Epithelial cell of prostate (primary cell): ENCODE measurements at places on chromosomes 5 and 9.

DNA sequence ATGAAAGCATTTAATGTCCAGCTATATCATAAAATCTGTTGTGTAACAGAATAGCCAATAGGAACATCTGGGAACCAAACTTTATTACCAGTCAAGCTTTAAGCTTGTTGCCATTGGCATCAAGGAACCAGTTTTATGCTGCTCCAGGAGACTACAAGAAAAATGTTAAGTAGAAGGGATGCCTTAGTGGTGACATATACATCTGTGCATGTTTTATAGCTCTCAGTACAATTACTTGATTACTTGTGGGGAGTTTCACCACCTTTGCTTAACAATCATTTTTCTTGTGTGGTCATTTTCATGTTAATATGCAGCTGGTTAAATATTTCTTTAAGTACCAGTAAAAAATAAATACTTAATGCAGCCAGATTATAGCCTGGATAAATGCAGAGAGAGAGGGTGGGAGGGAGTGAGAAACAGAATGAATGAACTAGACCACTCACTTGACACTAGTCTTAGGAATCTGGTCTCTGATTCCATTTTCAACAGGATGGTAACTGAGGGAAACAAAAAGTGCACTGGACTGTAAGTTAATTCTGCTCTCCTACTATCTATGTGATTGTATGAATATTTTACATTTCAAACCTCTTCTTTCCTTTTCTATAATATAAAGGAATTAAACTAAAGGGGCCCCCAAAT lies 35.7 kb upstream of the LURAP1L start:
- peak; percentile 68 for DNase-seq

- no peak for DNase-seq
Observed at GRCh38 chr9:116032683-116033440, 120.7 kb upstream of the PAPPA start.

DNA sequence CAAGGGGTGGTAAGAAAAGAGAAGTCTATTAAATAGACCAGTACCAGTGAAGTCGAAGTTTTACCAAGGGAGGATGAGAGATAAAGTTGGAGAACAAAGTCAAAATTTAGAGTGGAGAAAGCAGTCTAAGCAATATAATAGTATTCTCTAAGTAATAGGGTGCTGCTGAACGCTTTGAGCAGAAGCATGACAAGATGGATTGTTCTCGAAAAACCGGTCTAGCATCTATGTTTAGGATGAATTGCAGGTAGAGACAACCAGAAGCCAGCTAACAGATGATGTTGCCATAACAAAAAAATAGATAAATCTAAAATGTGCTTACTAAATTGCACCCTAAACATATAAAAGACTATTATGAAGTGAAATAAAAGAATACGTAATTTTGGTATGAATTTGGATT lies 237.0 kb downstream of the PRELID2 start:
- DNase-seq: peak; percentile 2

DNA sequence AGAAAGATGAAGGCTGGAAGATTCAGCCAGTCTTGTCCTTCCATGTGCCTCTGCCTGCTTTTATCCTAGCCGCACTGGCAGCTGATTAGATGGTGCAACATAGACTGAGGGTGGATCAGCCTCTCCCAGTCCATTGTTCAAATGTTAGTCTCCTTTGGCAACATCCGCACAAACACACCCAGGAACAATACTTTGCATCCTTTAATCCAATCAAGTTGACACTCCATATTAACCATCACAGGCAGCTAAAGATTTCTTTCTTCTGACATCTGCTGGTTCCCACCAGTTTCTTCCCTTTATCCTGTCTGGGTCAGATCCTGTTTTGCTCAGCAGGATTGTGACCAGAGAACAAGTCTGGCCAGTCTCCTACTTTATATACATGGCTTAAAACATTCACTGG lies 276.5 kb upstream of the TYRP1 start:
- DNase-seq: no peak

DNA sequence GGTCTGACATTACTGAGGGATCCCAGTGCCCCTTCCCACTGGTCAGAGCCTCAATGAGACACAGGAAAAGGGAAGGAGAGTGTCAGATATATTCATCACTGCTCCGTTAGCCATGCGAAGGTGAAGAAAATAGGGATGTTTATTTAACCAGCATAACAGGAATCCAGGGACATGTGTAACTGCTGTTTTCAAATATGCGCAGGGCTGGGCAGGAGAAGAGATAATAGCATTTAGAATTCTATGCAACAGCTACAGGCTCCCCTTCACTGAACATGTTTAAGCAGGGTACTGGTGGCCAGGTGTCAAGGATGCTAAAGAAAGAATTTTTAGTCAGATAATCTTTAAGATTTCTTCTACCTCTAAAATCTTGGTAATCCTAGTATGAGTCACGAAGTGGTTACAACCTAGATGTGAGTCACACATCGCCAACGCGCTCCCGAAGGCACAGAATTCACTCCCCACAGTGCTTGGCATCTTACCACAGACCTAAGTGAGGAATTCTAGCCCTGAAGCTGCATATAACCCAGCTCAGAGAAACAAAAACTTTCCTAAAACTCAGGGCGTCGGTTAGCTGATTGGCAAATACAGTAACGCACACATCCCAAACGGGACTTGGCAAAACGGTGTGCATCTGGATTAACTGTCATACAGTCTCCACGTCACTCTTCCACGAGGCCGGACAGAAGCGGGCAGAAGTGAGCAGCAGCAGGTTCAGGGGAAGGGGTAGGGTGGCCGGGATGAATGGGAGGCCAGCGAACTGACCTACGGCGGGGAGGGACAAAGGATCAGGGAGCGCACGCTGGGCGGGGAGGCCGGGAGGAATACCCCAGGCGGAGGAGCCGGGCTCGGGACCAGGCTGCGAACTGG lies 1.1 kb downstream of the CTNNAL1 start:
- DNase-seq: peak; percentile 89

GRCh38 chr5:95027775-95028174 lies 257.1 kb downstream of the MCTP1 start:
- DNase-seq: no peak
